HFFc6 (cell line): ENCODE measurements at places on chromosomes 1 and 21.

GRCh38 chr1:197675583-197676208 lies 99.6 kb downstream of the DENND1B start:
- DNase-seq: no peak

GRCh38 chr1:174676856-174677255 lies 229.1 kb downstream of the GPR52 start:
- no peak for DNase-seq

DNA sequence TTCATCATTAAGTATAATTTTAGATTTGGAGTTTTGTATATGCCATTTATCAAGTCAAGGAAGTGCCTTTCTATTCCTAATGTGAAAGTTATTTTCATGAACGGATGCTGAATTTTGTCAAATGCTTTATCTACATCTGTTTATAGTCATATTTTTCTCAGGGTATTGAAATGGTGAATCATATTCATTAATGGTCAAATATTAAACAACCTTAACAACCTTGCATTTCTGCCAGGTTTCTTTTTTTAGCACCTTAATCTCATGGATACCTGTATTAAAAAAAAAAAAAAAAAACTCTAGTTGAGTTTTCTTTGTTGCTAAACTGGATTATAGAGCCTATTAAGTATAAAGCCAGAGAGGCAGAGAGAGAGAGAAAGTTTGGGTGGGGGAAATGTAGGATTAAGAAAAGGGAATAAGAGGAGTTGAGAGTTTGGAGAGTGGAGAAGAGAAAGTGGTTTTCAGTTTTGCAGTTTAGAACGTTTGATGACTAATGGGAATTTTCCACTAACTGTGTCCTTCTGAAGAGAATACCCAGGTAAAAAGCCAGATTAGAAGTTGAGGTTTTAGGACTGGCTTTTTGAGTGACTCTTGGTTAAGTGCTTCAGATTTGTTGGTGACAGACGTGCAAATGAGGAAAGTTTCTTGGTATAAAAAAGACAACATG lies 305.0 kb downstream of the HLX start:
- no peak for DNase-seq

GRCh38 chr1:96416111-96416595 lies 305.4 kb upstream of the PTBP2 start:
- peak; percentile 97 for DNase-seq

DNA sequence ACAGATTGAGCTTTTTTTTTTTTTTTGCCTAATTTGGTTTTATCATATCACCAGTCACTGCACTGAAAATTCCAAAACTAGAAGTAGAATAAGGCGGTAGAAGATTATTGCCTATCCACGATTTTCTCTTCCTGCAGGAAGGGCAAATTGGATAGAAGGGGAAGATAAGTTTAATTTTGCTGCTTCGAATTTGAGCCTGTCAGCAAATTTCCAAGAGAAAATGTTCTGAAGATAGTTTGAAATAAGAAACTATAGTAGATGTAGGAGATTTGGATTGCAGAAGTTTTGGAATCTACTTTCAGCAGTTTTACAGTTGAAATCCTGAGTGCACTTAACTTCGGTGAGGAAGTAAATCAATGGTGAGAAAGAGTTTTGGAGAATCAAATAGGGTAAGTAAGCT lies 164.9 kb downstream of the PTBP2 start:
- DNase-seq: no peak

DNA sequence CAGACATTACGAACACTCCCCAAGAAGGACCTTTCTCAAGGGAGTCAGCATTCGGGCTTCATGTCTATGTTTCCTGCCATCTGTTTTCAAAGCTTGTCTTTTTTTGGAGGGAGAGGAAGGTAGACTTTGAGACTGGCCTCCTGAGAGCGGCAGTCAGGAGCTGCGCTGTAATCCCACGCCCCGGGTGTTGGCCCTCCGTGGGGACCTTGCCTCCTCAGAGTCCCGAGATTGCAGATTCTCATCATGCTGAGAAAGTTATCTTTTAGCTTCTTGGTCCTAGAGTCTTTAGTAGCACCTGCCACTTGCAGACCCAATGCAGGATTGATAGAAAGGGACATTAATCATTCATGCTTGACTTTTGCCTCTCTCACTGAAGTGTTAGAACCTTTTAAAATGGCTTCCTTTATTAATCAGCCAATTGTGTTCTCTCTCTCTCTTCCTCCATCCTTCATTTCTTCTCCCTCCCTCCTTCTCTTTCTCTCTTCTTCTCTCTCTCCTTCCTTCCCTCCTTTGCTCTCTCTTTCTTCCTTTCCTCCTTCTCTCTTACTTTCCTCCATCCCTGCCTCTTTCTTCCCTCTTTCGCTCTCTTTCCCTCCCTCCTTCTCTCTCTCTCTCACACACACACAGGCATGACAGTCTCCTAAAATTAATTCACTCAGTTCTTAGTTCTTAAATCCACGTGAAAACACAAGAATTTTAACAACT lies 25.2 kb upstream of the GNPAT start:
- DNase-seq: no peak

GRCh38 chr1:191641420-191642260 lies 516.6 kb upstream of the RGS18 start:
- DNase-seq: no peak

GRCh38 chr1:93784538-93784937 lies 94.5 kb downstream of the DNTTIP2 start:
- no peak for DNase-seq

GRCh38 chr1:182383037-182383661 lies 8.4 kb downstream of the GLUL start:
- DNase-seq: no peak

GRCh38 chr1:65514041-65514440 lies 93.6 kb downstream of the LEPR start:
- DNase-seq: peak; percentile 58
